ENCODE measurements at places on chromosomes 12 and 14.

DNA sequence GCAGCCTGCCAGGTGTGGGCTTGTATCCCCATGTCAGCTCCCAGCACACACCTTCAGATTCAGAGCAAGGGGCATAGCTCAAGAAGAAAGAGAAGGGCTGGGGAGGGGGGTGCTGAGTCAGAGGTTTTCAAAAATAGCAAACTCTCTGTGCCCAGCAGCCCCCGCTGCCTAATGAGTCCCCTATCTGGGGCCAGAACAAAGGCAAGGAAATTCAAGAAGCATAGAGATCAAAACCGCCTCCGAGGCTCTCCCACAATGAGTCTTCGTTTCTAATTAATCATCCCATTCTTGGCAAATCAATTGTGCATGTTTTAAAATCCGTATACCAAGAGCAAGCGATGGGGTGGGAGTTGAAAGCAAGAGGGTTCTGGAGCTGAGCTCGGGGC is 19.5 kb upstream of the CMKLR1 start:
- DNase-seq, result no peak

DNA sequence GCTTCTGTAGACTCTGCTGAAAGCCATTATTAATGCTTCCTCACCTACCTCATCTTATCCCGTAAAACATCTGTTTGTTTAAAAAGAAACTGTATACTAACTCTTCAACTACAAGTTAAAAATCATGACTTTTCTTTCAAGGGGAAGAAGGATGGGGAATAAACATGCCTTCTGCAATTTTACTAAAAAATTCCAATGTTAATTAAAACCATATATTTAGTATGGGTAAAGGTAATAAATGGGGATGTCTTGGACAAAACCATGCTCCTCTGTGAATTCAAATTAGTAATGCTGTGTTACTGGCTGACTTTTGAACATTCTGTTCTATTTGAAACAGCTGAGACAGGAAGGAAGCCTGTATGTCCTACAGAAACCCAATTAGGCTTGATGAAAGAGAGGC is 311.1 kb upstream of the DIO2 start:
- DNase-seq, result no peak

- no peak for DNase-seq
Observed at GRCh38 chr12:109708939-109709338, 4.7 kb upstream of the FAM222A start.

DNA sequence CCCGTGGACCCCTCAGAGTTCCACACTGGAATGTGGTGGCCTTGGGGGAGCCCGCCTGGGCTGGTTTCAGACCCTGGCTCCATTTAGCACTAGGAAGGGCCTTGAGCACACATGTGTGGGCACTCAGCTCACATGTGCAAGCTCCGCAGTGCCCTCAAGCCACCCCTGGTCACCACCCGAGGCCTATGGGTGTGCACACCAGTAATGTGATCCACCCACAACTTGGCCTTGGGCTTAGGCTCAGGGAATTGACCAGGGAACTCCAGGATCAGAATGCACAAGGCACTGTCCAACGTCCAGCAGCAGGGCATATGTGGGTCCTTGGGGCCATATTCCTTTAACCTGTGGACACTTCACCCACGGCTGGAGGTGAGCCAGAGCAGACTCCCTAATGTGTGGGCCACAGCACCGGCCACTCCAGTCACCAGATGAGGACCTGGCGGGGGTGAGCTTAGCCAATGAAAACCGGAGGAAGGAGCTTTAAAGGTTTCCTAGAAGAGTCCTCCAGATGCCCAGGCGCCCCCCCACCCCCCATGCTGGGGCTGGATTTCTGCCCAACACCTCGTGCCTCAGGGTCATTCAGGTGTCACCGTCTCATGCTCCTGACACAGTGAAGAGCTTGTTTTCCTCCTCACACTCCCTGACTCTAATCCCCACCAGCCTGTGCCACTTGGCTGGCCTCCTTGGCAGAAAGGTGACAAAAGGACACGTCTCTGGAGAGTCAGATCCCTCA is 209.2 kb downstream of the ZFP36L1 start:
- no peak for DNase-seq

DNA sequence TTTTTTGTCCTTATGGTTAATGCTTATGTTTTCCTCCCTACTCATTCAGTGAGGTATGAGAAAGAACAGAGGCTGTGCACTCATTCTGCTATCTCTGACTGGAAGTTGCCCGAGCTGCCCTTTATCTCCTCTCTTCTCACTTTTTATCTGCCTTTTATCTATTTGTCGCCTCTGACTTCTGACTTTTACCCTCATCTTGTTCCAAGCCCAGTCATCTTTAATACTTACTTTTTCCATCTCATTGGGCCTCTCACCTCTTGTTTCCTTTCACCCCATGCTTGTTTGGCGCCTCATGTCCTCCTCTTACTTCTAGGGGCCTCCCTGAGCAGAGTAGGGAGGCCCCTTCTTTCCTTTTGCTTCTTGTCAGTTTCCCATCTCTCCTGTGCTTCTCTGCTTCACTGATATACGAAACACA is 50.7 kb downstream of the DIP2B start:
- DNase-seq, result no peak

DNA sequence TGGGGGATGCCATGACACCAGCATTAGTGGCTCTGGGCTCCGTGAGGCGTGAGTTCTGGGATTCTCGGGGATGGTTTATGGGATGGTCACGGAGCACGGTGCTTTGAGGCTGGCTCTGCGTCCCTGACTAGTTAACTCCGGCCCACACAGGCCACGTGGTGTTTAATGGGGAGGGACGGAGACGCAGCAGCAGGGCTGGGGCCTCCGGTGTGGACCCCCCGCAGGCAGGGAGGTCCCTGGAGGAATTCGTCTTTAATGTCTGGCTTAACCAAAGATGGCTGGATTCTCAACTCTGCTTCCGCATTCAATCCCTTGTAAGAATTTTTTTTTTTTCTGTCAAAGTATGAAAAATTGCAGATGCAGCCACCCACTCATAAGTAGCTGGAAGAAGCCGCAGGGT is 86.4 kb upstream of the RFLNA start:
- no peak for DNase-seq

- DNase-seq, result no peak
Observed at GRCh38 chr14:51482102-51482501, 169.6 kb upstream of the FRMD6 start.

GRCh38 chr12:102062419-102062806 is 622 bp upstream of the WASHC3 start:
- DNase-seq, result no peak

DNA sequence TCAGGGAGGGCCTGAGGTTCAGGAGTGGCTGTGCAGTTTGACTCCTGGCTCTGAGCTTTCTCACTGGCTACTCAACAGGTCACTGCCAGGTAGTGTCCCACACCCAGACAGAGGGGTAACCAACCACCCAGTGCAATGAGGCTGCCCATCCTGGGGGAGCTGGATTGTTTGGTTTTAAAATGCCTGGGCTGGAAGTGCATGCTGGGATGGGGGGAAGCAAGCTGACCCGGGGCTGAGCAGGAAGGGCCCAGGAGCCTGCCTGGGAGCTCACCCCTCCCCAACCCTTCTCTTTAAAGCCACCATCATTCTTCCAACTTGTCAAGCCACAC is 12.6 kb upstream of the ABHD12B start:
- no peak for DNase-seq

GRCh38 chr12:99746538-99746937 is 99.0 kb downstream of the GARIN6 start:
- DNase-seq, result no peak

- DNase-seq, result no peak
Observed at GRCh38 chr12:131733874-131734273, 23.0 kb downstream of the SFSWAP start.

GRCh38 chr12:46403719-46404070 is 31.1 kb upstream of the SLC38A2 start:
- DNase-seq, result no peak

DNA sequence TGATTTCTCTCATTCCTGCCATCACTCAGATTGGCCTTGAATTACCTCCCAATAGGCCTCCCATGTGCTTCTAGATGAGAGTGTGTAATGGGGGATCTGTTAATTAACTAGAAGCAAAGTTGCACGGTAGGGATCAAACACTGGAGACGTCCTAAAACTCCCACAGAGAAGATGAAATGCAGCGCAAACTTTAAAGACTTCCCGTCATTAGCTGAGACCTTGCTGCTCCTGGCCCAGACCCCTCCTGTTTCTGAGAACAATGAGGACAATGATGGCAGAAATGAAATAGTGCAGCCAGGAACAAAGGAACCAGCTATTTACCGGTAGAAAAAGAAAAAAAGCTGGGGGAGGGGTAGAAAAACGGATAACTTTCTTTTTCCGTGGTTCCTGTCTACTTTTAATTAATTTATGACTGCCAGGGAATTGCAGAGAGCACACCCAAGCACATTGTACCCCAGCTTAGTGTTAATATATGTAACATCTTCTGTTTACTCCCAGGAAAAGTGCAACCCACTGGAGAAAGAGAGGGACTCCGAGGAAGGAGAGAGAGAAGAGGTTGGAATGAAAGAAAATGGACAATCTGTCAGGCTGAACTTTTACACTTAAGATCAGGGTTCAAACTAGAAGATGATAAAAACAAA is 280.7 kb upstream of the SOX5 start:
- DNase-seq, result no peak

- DNase-seq, result no peak
Observed at GRCh38 chr12:6839482-6840201, 1.1 kb upstream of the GNB3 start.

DNA sequence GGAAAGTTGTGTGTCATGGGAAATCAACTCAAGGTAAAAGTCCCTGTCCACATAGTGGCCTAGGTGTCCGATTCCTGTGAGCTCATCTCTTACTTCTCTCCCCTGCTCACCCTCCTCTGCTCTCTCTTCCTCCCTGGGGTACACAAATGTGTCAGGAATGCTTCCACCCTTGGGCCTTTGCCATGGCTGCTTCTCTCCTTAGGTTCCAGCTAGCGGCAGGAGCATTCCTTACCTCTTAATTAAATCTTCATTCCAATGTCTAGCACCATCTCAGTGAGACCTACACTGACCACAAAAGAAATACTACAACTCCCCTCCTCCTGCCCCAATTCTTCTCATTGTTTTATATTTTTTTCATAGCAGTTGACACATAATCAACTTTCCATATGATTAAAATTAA is 298.6 kb downstream of the PDZRN4 start:
- no peak for DNase-seq

- DNase-seq, result no peak
Observed at GRCh38 chr12:14284184-14284722, 81.2 kb upstream of the ATF7IP start.

DNA sequence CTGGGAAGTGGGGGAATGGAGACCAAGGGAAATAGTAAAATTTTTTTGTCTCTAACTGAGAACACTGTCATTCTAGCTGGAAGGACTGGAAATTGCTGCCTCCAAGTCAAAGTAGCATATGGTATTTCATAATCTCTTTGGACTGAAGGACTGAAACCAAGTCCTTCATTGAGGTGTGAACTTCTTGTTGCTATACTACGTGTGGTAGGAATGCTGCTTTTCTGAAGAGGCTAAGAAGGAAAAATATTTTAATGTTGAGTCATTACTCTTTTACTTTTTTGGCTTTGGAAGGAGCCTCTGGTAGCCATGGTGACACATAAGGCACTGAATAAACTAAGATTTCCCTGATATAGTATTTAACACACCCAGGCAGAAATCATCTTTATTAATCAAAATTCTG is 465.4 kb downstream of the NPAS3 start:
- DNase-seq, result no peak

DNA sequence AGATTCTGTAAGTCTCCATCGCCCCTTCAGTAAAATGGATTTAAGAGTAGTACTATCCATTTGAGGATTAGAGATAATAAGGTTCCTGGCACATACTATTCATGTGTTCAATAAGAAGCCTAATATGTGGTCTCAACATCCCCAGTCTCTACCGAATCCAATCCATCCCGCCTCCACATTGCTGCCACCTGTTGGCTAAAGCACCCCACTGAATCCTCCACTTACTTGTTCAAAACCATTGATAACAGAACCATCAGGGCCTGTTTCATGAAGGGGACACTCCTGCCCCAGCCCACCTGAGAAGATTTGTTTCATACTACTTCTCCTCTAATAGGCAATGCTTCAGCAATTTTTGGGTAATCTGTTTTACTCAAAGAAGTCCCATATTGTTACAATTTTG is 147.5 kb downstream of the SLC2A13 start:
- DNase-seq, result no peak

DNA sequence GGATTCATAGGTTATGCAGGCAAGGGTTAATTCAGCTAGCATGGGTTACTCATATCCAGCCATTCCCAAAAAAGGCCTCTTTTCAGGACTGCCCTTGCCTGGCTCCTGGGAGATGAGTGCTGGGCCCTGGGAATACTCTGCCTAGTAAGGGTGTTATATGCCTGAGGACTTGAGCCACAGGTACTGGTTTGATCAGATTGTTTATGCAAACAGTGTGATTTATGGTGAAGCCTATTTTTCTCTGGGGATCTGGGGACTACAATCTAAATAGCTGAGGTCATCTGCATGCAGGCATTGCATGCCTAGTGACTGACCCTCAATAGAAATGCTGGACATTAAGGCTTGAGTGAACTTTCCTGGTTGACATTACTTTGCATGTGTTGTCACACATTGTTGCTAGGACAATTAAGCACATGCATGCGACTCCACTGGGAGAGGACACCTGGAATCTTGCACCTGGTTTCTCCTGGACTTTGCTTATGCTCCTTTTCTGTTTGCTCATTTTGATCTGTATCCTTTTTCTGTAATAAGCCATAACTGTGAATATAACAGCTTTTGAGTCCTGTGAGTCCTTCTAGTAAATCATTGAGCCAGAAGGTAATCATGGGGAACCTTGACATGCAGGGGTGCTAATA is 73.0 kb downstream of the RAD51B start:
- no peak for DNase-seq

DNA sequence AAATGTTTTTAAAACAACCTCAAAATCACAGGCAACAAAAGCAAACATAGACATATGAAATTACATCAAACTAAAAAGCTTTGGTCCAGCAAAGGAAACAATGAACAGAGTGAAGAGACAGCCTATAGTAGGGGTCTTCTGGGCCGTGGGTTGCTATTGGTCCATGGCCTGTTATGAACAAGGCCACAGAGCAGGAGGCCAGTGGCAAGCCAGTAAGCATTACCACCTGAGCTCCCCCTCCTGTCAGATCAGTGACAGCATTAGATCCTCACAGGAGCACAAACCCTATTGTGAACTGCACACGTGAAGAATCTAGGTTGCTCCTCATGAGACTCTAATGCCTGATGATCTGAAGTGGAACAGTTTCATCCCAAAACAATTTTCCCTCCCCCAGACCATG is 174.0 kb downstream of the DIO2 start:
- no peak for DNase-seq

DNA sequence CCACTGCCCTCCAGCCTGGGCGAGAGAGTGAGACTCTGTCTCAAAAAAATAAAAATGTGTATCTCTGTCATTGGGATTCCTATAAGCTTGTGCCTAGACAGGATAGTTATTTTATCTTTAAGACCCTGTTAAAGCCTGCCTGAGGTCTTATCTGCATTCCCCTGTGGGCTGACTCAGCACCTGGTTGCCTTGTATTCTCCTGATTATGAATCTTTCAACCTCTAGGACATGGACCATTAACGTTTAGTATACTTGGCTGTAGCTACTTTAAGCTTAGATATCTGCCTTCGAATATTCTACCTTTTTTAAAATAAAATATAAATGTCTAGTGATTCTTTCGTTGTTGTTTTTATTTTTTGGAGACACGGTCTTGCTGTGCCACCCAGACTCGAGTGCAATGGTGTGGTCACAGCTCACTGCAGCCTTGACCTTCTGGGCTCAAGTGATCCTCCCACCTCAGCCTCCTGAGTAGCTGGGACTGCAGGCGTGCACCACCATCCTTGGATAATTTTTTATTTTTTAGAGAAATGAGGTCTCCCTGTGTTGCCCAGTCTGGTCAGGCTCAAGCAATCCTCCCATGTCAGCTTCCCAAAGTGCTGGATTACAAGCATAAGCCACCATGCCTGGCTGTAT is 41.3 kb downstream of the RESF1 start:
- no peak for DNase-seq
